ENCODE measurements at places on chromosomes 16 and 17.

DNA sequence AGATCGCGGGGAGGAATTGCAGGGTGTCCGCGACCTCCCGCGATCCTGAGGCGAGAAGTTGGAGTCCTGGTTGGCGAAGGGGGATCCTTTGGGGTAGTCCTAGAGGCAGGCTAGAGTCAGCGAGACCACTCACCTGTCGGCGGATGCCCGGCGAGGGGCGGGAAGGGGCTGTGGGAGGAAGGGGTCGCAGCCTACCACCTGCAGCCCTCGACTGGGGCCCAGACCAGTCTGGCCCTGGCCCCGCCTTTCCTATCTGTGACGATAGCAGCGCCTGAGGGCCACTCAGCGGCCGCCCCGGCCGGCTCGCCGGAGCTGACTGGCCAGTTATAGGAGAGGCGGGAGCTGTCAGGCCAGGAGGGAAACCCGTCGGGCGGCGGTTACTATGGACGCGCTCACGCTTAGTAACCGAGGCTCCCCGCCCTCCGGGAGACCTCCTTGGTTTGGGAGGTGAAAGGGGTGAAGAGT, at the start of gene TEKT3:
Gene TEKT3, minus strand, starts transcription at position 213 of the 465 bp plus-strand sequence. CDS start 10,012 bp downstream, outside the sequence.
- DNase-seq: peak; percentile 88

GRCh38 chr16:60882816-60883215, 1153.4 kb downstream of the CDH8 start:
- no peak for DNase-seq

DNA sequence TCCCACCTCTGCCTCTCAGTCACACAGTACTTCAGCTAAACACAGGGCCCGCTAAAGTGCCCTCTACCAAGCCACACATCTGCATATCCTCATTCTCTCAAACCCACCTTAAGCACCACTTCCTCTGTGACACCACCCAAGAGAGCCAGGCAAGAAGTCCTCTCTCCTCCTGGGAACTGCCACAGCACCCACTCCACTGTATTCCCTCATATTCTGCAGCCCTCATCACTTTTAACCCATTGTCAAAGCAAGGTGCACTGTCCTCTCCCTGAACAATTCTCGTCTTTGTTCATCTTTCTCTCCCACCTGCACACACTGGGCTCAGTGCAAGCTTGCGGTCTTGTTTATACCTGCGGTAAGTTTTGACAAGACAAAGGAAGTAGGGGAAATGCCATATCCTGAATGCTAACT, 13.6 kb downstream of the CHD9 start:
- no peak for DNase-seq

DNA sequence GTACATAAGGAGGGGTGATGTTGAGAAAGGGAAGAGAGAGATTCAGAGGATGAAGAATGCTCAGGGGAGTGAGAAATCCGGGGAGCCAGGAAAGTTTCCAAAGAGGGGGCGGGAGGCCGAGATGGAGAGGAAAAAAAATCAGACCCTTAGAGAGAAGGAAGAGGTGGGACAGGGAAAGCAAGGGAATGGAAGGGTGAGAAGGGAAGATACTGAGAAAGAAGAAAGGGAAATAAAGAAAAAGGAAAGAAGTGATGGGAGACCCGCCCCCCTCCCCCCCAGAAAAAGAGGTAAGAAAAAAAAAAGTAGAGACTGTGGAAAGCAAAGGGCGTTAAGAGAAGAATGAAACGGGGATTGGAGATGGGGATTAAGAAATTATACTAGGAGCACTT, 507 bp downstream of the DYNLRB2 start:
- no peak for DNase-seq

- DNase-seq: peak; percentile 33
Measured at GRCh38 chr16:68387301-68387700, 61.0 kb downstream of the SMPD3 start.

DNA sequence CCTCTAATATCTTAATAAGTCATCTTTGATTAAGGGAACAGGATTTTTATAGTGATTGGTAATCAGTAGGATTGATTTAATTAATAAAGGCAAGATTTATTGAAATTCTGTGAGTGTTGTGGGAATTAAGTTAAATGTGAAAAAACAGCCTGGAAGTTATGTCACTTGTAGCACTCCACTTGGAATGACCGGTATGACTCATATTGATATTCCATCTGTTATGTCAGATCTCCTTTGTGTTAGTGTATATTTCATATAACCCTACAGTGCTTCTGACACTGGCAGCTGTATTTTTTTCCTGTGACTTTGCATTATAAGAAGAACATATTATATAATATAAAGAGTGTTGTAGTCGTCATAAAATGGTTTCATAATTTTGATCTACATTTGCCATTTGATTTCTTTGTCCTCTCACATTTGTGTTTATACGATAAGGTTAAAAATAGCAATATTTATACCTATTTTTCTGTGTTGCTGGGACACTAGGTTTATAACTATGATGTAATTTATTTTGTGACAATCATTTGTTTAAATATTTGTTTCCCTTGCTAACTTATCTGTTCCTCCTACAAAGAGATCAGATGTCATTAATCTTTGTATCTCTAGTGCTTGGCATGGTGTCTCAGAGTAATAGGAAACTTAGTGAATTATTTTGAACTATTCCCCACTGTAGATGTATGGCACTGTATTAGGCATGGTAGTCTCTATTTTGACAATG, 249.0 kb downstream of the BCAS3 start:
- DNase-seq: no peak

- DNase-seq: peak; percentile 47
Measured at GRCh38 chr16:79114759-79115158, 485.8 kb downstream of the MAF start.

DNA sequence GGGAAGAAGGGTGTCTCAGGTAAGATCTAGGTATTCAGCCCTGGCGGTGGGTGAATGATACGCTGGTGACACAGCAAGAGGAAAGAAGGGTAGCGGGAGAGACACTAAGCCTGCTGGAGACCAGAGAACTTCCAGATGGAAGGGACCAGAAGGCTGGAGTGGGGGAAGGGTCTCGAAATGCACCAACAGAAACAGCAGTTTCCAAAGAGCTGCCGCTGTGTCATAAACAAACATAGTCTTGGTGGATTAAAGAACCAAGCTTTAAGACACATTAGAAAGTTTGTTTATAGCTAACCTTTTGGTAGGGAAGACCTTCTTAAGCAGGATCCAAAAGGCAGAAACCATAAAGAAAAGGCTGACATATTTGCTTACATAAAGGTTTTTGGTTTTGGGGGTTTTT, 20.9 kb downstream of the TRPV3 start:
- DNase-seq: no peak

DNA sequence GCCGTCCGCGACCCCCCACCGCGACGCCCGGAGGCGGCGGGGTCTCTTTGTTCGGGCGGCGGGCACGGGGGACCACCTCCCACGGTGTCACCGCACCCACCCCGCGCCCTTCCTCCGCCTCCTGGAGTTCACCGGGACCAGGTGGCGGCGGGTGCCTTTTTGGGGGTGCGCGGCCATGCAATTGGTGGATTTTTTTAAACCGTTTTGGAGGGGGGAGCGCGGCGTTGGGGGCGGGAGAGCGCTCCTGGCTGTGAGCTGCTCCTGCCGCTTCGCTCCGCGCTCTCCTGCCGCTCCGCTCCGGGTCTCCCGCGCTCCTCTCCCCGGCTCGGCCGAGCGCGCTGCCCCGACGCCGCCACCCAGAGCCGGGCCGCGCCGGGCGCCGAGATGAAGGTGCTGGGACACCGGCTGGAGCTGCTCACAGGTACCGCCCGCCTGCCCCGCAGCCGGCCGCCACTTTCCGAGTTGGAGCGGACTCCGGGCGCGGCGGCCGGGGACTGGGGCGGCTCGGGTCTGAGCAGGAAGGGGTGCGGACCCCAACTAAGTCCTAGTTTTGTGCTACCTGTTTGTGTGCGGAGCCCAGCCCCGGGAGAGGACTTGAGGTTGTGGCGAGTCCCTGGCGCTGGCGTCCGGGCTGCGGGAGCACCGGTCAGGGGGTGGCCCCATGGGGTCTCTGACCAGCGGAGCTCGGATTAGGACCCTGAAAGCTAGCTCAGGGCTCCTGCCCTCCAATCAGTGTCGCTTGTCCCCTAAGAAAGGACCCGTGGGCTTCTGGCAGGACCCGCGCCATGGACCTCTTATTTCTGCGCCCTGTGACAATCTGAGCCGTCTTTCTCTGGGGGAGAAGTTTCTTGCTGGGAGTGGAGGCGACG, 35.7 kb upstream of the NDRG4 start:
- no peak for DNase-seq

GRCh38 chr16:79066561-79066960, 534.0 kb downstream of the MAF start:
- DNase-seq: no peak

DNA sequence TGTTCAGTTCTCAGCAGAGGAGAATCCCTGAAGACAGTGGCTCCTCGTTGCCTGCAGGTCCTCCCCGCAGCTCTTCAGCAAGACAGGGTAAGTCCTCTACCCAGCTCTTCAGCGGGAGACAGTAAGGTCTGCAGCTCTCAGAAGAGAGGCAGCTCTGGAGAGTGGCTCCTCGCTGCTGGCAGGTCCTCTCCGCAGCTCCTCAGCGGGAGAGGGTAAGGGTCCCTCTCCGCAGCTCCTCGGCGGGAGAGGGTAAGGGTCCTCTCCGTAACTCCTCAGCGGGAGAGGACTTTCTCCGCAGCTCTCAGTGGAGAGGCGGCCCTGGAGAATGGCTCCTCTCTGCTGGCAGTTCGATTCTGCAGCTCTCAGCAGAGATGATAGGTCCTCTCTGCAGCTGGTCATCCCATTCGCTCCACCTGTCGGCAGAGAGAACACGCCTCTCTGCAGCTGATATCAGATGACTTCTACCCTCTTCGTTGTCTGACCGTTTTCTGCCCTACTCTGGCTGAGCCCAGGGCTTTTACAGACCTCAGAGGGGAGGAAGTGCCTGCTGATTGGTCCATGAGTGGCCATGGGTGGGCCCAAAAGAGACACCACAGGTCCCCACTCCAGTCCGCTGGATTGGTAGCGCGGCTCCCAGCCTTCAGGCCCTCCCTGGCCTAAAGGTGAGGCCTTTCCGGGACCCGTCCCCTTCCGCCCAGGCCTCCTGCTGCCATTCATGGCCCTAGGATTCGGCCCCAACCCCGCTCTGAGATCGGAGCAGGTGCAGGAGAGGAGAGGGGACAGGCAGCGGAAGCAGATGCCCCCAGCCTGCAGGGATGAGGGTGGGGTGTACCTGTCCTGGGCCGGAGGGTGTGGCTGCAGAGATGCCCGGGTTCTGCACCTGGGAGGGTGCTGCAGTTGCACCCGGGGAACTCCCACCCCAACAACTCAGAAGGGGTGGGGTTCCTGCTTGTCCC, 11.9 kb upstream of the SHCBP1 start:
- no peak for DNase-seq

GRCh38 chr17:54944796-54945195, 23.7 kb downstream of the COX11 start:
- no peak for DNase-seq

DNA sequence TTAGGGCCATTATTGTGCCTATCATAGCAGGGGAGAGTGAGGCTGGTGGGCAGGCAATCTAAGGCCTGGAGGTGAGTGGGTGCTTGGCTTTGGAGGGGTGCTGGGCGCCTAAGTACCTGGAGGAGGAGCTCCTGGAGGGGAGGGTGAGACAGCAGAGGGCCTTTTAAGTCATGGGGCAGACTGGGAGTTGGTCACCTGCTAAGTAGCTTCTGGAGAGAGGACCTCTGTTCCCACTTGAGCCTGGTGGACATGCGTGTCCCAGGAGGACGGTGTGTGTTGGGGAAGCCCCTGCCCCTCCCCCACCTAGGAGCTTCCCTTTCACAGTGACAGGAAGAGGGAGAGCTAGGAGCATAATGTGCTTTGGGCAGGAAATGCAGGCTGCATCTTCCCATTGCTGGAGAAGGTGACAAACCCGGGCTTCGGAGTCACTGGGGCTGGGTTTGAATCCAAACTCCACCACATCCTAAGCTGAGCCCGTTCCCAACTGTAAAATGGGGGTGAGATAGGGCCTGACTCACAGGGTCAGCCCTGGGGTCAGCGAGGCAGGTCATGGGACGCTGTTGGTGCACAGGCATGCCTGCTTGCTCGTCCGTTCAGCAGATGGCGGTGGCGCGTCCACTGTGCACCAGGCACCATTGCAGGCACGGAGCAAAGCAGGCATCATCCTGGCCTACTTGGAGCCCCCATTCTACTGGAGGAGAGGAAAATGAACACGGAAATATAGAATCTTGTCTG, 37.9 kb downstream of the CMIP start:
- DNase-seq: no peak

DNA sequence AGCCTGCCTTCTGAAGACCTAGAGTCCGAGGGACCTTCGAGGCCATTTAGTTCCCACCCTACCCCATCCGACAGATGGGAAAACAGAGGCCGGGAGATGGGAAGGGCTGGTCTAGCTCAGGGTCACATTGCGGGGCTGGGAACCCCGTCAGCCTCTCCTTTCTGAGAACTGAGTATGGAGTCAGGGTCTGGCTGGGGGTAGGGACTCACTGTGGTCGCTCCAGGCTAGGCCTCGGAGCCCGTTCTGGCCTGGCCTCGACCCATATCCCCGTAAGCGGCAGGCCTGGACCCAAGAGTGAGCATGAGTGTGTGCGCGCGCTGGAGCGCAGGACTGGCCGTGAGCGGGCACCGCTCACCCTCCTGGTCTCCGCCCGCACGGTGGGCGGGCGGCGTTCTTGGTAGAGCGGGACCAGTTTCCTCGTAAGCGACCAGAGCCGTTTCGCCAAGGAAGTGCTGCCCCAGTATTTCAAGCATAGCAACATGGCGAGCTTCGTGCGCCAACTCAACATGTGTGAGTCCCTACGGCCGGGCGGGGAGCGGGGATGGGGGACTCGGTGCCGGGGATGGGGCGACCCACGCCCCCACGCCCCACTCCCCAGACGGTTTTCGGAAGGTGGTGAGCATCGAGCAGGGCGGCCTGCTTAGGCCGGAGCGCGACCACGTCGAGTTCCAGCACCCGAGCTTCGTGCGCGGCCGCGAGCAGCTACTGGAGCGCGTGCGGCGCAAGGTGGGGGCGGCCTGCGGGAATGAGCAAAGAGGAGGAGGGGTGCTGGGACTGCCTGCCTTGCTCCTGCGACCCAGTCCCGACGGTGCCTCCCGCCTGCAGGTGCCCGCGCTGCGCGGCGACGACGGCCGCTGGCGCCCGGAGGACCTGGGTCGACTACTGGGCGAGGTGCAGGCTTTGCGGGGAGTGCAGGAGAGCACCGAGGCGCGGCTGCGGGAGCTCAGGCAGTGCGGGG, 855 bp downstream of the HSF4 start:
- no peak for DNase-seq

GRCh38 chr17:74043976-74044375, 159.5 kb upstream of the RPL38 start:
- no peak for DNase-seq

DNA sequence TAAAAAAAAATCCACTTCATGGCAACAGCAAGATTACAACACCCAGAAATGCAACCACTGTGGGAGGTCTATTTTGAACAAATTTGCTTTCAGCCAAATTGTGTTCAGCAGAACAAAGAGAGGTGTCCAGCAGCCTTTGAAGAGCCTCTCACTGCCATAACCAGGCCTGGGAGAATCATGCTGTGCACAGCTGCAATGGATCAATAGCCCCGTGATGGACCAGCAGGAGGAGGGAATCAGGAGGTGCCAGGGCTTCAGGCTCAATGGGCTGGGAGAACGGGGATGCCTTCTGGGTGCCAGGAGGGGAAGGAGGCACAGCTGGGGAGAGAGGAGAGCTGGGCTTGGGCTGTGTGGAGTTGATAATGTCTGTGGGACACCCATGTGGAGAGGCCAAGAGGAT, 366.2 kb upstream of the EEF2KMT start:
- no peak for DNase-seq

GRCh38 chr16:72932050-72932449, 115.9 kb downstream of the ZFHX3 start:
- DNase-seq: no peak

GRCh38 chr17:45123076-45123770, 9.1 kb downstream of the PLCD3 start:
- no peak for DNase-seq

GRCh38 chr17:74921026-74921681, 1.9 kb downstream of the USH1G start:
- no peak for DNase-seq

- no peak for DNase-seq
Measured at GRCh38 chr17:72142614-72143013, 21.8 kb downstream of the SOX9 start.
